Activated naive CD8-positive, alpha-beta T cell treated with anti-CD3 and anti-CD28 coated beads for 36 hours (primary cell): ENCODE measurements at places on chromosomes 1 and 21. TPM values are rescaled to one million over a fixed set of nuclear protein-coding genes. Genes with fewer than 3 reads are reported as not detected.

Gene ANKRD65
- total RNA-seq = not detected

Gene LRRC71
- total RNA-seq = not detected

Gene TEKT2
- total RNA-seq = not detected

Gene GALE
- 48.6 TPM for total RNA-seq

Gene KRTAP13-2
- not detected for total RNA-seq

Gene GCSAML
- total RNA-seq = 3.5 TPM

Gene NTNG1
- total RNA-seq = 1.6 TPM

Gene LCE1A
- total RNA-seq = not detected

Gene RBBP4
- total RNA-seq = 313 TPM

Gene CLIC6
- total RNA-seq = 0.78 TPM

Gene SYT11
- total RNA-seq = 12.2 TPM

Gene RBM11
- total RNA-seq = 6.3 TPM

Gene FCGR2B
- 0.25 TPM for total RNA-seq
